ENCODE measurements at places on chromosomes 16 and 17. TPM values are rescaled to one million over a fixed set of nuclear protein-coding genes. Genes with fewer than 3 reads are reported as not detected.

Gene IRX6
- not detected for total RNA-seq

Gene PDK2
- total RNA-seq = 174 TPM

Gene HSD17B1
- total RNA-seq = 2.4 TPM

Gene NPIPA8
- 16.1 TPM for total RNA-seq

GRCh38 chr16:3536851-3537250 lies 36.0 kb downstream of the CLUAP1 start:
- peaks cover 4% of the 10 kb centered on the region for H3K4me1 ChIP-seq
- no peaks in the 10 kb centered on the region for H3K27me3 ChIP-seq
- H3K36me3 ChIP-seq = no peaks in the 10 kb centered on the region
- H3K4me3 ChIP-seq = no peak overlapping the region

GRCh38 chr17:29102046-29102445 lies 59.1 kb downstream of the PIPOX start:
- no peaks in the 10 kb centered on the region for H3K36me3 ChIP-seq
- no peak for DNase-seq
- H3K4me1 ChIP-seq = no peaks in the 10 kb centered on the region
- H3K27ac ChIP-seq = no peak overlapping the region
- no peak overlapping the region for H3K4me3 ChIP-seq

- H3K27me3 ChIP-seq = no peaks in the 10 kb centered on the region
- peak overlapping the region; percentile 12 for H3K4me3 ChIP-seq
- H3K4me1 ChIP-seq = peaks cover 46% of the 10 kb centered on the region
- DNase-seq = peak; percentile 57
- H3K36me3 ChIP-seq = no peaks in the 10 kb centered on the region
Measured at GRCh38 chr17:2406271-2406902, 5.5 kb upstream of the MNT start.

GRCh38 chr16:68183046-68183445 lies 52.9 kb downstream of the ESRP2 start:
- no peaks in the 10 kb centered on the region for H3K4me1 ChIP-seq
- H3K36me3 ChIP-seq = no peaks in the 10 kb centered on the region
- H3K27me3 ChIP-seq = no peaks in the 10 kb centered on the region
- DNase-seq = no peak
- no peak overlapping the region for H3K27ac ChIP-seq

GRCh38 chr16:30184891-30185682 lies 1.7 kb downstream of the CORO1A start:
- no peak overlapping the region for H3K27ac ChIP-seq
- no peak overlapping the region for H3K4me3 ChIP-seq
- H3K4me1 ChIP-seq = peaks cover 3% of the 10 kb centered on the region
- DNase-seq = peak; percentile 20
- H3K27me3 ChIP-seq = no peaks in the 10 kb centered on the region

- no peaks in the 10 kb centered on the region for H3K36me3 ChIP-seq
- no peaks in the 10 kb centered on the region for H3K27me3 ChIP-seq
- no peak for DNase-seq
- no peak overlapping the region for H3K27ac ChIP-seq
- no peak overlapping the region for H3K4me3 ChIP-seq
- H3K4me1 ChIP-seq = no peaks in the 10 kb centered on the region
Measured at GRCh38 chr17:50976951-50977472, 110.9 kb upstream of the TOB1 start.

- no peak for DNase-seq
- H3K27me3 ChIP-seq = no peaks in the 10 kb centered on the region
- H3K27ac ChIP-seq = no peak overlapping the region
- no peak overlapping the region for H3K4me3 ChIP-seq
Measured at GRCh38 chr16:25625620-25626019, 66.1 kb upstream of the HS3ST4 start.

GRCh38 chr16:83955218-83956130 lies 2.4 kb downstream of the OSGIN1 start:
- no peak overlapping the region for H3K27ac ChIP-seq
- H3K27me3 ChIP-seq = no peaks in the 10 kb centered on the region
- H3K4me1 ChIP-seq = peaks cover 24% of the 10 kb centered on the region
- no peak for DNase-seq

DNA sequence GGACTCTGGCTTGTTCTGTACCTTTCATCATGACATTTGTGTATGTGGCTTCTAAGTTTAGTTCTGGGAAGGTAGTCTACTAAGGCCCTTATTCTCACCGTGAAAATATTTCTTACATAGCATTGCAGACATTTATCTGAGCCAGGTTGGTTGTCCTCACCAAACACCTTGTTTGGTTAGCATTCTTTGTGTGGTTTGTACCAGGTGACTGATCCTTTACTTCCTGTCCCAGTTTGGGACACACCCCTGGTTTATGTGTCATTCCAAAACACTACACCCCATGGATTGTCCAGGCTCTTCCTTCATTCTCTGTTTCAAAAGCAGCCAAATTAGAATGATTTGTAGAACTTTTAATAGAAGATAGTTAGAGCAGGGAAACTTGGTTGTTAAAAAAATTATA lies 23.2 kb upstream of the DUSP14 start:
- no peak overlapping the region for H3K4me3 ChIP-seq
- H3K4me1 ChIP-seq = no peaks in the 10 kb centered on the region
- no peak overlapping the region for H3K27ac ChIP-seq
- peaks cover 38% of the 10 kb centered on the region for H3K36me3 ChIP-seq
- no peaks in the 10 kb centered on the region for H3K27me3 ChIP-seq
- DNase-seq = no peak
